T-helper 2 cell (primary cell): ENCODE measurements at places on chromosomes 2 and 18.

DNA sequence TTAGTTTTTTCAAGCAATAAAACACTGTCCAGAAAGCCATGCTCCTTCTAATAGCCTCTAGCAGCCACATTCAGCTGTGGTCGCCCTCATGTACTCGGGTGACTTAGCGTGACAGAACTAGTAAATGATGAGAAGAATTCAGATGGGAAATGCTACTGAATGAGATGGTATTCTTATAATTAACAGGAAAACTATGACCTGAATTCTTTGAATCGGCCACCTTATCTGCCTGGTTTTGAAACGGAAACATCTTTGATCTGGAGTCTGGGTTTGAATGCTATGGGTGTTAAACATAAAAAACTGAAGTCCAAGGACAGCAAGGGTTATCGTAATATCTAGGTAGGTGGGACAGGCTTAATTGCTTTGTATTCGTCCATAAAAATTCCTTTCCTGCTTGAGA is 138.8 kb upstream of the DNMT3A start:
- no peak for DNase-seq

DNA sequence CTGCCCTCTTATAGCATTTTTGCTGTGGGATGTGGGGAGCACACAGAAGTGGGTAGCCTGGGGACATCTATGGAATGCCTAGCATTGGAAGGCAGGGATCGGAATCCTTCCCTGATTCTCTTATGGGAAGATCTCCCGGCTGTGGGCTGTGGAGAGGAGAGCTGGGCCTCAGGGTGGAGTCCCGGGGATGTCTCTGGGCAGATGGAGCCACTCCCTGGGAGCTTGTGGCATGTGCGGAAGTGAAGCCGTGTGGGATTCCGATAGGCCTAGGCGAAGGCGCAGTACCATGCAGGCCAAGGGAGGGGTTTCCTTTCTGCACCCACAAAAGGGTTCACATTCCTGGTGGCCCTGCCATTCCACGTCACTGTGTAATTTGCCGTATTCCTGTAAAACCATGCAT is 87.9 kb downstream of the GLI2 start:
- no peak for DNase-seq

DNA sequence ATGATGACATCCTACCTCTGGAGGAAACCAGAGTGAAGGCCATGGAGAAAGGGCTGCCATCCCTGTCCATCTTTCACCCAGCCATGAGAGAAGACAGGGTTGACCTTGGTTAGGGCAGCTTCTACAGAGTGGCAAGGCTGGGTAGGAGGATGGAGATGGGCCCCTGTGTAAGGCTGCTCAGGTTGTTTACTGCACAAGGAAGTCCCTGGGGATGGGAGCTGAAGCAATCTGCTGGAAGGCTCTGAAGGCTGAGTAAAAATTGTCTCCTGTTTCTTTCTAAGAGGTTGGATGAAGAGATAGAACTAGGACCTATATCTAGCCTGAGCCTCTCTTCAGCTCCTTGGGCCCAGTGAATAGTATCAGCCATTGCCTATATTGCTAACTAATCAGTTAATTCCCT is 14.4 kb downstream of the ELMOD3 start:
- no peak for DNase-seq

DNA sequence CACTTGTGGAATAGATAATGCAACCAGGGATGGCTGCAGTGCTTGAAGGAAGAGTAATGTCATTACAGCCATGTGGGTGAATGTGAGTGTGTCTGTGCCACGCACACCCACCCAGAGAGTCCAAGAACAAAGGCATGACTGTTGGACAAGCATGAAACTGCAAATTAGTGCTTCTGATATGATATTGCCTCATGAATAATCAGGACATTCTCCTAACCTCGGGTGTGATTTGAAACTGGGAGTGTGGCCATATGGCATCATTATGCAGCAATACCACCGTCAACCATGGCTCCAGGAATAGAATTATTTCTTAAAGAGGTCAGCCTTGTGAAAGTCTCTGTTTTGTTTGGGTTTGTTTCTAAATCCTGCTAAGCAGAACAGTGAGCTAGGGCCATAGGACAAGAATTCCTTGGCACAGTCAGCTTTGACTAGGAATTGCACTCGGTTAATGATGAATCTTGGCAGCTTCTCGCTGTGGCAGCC is 678.0 kb upstream of the RAB6C start:
- DNase-seq = no peak

GRCh38 chr2:163626639-163627109 is 109.1 kb downstream of the FIGN start:
- DNase-seq = no peak

- no peak for DNase-seq
These were observed 10.1 kb downstream of the RMP24 start for GRCh38 chr18:35982409-35983114.
